ENCODE measurements at places on chromosomes 11 and 22.

DNA sequence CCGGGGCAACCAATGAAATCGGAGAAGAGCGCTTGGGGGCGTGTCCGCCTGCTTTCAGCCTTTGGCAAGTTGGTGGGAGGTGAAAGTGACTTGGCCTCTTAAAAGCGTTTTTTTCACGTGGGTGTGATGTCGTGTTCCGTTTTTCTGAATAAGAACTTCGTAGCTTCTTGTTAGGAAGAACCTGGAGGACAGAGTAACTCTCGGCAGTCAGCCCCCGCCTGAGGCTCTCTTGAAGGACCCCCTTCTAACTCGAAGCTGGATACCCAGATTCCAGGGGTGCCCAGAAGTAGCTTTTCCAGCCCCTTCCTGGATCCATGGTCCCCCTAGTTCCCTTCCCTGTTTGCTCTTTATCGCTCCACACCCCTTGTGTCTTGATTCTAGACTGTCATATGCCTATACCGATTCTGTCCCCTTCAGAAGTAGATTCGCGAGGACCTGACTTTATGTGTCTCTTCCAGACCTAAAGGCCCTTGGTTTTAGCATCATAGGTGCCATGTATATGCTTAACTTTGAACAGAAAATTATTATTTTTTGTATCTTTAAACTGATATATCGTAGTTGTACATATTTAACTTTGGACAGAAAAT lies 915 bp upstream of the OSBP start:
- DNase-seq = no peak

DNA sequence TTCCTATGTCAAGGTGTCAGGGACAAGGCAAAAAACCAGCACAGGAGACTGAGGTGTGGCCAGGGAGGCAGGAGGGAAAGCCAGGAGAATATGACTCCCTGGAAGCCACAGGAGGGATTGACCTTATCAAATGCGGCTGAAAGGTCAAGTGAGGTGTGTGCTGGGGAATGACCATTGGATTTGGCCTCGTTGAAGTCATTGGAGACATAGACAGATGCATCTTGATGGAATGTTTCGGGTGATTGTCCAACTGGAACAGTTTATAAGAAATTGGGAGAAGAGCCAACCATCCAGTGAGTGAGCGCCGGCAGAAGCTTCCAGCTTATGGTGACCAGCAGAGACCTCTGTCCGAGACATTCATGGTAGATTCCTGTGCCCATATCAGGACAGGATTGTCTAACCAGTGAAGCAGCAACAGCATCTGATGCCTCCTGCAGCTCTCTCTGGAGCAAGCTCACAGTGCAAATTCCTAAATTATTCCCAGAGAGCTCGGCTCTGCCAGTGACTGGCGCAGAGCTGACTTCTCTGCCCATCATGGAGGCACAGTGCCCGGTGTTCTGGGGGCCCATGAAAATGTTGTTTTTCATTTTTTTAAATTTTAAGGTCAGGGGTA lies 95.4 kb downstream of the MYO18B start:
- no peak for DNase-seq

GRCh38 chr11:71420455-71421241 lies 27.5 kb downstream of the DHCR7 start:
- DNase-seq = no peak

- DNase-seq = no peak
Measured at GRCh38 chr11:62393735-62394134, 25.1 kb upstream of the SCGB1A1 start.

DNA sequence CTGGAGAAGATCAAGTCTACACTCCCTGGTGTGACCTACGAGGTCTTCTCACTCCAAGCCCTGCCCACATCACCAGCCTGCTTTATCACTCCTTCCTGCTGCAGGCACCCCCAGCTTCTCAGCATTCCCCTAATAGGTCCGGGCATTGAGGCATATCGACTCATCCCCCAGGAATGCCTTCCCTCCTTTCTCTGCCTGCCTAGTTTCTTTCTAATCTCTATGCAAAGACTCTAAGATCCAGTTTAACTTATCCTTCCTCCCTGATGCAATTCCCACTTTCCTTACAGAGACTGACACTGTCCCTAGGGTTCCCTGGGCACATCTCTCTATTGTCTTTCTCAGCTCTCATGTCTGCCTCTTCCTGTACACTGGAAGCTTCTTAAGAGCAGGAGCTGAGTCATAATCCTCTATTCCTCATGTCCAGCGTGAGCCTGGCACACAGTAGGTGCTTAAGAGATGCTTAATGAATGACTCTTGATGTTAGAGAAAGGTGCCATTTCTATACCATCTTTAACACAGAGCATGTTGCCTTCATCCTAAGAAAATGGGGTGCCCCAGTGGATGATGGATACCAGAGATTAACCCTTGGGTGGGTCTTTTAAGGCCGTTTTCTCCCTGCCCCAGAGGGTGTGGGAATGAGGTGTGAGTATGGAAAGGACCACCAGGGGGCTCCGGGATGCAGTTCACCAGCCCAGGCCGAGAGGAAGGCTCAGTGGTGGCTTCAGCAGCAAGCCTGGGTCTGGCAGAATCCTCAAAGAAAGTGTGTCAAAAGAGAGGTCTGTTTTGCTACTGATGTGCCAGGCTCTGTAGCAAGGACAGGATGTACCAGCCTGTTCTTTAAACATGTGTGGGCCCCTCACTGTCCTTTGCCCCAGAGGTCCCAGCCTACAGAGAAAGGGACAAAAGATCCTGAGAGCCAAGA lies 34.7 kb downstream of the PARVA start:
- DNase-seq = no peak

DNA sequence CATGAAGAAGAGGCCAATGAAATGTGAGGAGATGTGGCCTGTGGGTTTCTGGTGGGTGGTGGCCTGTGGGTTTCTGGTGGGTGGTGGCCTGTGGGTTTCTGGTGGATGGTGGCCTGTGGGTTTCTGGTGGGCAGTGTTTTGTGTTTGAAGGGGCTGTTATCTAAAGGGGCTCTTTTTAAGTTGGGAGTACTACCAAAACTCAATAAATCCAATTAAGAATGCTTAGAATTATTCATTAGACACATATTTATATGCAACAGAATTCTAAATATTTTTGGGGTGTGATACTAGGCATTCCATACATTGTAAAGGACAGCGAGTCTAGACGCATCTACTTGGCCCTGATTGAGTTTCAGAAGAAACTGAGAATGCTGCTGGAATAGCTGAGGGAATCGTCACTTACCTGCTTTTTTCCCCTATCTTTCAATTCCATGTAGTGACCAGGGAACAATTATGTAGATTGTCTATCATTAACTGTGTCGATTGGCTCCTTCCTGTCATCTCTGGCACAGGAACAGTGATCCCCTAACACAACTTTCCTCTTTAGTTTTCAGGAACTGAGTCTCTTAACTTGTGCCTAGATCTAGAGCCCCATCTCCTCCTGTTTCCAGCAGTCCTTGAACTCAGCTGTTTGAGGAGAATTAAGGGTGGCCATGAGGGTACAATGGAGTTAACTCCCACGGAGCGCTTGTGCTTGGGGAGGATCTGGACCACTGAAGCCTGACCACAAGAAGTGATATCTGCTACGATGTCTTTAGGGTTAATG lies 37.3 kb upstream of the TOP3B start:
- DNase-seq = no peak

GRCh38 chr11:120773501-120774031 lies 250.3 kb upstream of the TBCEL start:
- no peak for DNase-seq

All from stimulated activated CD8-positive, alpha-beta memory T cell treated with anti-CD3 and anti-CD28 coated beads, Interleukin-4, amount 100 ng/mL, for 4 hours (primary cell).